Stomach (tissue), 19 donors: ENCODE measurements at places on chromosomes 4 and X. TPM values are rescaled to one million over a fixed set of nuclear protein-coding genes. Genes with fewer than 3 reads are reported as not detected.

Gene RAI2
- 3.7 TPM for total RNA-seq

DNA sequence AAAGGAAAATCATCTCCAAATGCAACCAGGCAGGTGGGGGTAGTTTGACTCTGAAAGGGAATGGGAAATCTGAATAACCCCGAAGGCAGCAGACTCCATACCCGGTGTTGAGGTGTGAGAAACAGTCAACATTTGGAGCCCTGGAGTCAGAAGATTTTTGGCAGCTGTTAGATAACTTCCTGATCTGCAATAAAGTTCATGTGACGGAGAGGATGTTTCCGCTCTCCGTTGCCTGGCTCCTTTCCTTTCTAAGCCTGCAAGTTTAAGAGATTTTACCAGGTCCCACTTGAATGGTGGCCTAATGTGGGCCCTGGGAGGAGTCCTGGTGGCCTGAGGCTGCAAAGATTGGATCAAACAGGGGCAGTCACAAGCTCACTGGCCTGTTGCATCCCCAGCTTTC is 27.7 kb downstream of the HAND2 start:
- DNase-seq: no peak

DNA sequence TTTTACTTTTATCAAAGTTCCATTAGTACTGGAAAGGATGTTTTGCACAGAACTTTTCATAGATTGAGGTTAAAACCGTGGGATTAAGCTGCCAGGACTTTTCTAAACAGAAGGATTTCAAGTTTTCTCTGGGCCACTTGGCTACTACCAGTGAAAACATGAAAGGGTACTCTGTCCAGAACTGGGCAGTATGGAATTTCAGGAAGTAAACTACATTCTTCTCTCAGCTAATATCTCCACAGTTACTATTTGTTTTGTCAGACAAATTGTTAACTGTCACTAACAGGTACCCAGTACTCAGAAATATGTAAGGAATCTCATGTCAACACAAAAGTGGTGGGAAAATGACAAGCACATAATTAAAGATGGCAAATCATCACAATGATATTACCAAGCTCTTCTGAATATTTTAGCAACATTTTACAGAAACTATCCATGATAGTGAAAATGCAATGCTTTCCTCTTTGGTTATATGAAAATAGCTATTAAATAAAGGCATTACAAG is 454.4 kb downstream of the C4orf33 start:
- peak; percentile 2 for DNase-seq

DNA sequence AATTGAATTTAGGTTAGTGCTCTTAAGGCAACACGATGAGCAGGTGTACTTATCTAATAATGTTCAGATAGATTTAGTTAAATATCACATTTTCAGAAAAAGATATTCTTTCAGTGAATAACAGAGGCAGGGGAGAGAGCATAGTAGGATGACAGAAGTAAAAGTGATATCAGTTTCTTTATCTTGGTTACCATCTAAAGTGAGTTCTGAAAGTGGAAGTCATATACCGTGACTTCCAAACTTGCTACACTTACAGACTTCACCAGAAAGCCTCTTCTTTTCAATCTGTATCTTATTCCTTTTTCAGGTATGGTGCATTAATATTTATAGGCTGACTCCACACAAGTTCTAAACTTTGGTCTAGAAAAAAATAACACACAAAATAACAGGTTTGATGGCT is 124.9 kb downstream of the POU4F2 start:
- DNase-seq: no peak

DNA sequence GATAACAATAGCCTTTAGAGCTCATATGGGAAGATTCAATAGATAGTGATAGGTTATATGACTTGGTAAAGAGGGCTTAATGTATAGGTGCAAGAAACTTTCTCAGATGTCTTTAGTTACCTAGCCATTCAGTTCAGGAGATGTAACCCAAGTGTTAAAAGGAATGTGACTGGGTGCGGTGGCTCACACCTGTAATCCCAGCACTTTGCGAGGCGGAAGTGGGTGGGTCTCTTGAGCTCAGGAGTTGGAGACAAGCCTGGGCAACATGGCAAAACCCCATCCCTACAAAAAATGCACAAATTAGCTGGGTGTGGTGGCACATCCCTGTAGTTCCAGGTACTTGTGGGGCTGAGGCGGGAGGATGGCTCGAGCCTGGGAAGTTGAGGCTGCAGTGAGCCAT is 7.9 kb downstream of the TET2 start:
- no peak for DNase-seq

DNA sequence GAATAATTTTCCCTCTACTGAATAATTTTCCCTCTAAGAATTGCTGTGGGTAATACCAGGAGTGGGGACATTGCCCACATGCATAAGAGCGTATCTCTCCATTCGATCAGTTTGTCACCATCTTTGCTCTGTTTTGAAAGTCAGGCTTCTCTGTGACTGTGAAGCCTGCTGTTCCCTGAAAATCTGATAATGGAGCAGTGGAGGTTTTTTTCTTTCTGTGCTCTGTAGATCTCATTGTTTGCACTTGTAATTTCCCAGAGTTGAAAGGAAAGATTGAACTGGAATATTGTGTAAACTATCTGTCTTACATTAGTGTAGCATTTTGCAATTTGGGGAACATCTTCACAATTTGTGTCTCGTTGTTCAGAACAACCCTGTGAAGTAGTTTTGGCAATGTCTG is 4.3 kb downstream of the ZXDB start:
- DNase-seq: no peak

DNA sequence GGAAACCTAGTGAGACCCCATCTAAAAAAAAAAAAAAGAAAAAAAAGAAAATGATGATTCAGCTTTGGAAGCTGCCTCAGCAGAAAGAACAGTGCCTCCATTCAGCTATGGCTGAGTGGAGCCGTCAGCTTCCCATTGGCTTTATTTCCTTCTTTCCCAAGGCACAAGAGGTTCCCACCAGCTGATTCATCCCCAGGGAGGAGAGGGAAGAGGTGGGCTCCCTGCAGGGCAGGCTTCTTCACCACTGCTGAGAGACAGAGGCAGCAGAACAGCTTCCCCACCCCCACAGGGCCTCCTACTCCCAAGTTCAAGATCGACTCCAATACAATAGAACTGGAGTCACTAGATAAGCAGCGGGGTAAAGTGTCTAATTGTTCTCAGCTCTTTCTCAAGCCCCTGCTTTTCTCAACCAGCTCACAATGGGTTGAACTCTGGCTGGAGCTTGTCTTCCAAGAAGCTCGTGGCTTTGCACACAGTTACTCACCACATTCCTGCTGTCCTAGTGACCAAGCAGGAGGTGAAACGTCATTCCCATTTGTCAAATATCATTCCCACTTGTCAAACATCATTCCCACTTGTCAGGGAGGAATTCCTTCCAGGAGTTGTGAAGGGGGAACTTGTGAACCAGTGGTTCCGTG is 47.8 kb downstream of the FHDC1 start:
- no peak for DNase-seq

DNA sequence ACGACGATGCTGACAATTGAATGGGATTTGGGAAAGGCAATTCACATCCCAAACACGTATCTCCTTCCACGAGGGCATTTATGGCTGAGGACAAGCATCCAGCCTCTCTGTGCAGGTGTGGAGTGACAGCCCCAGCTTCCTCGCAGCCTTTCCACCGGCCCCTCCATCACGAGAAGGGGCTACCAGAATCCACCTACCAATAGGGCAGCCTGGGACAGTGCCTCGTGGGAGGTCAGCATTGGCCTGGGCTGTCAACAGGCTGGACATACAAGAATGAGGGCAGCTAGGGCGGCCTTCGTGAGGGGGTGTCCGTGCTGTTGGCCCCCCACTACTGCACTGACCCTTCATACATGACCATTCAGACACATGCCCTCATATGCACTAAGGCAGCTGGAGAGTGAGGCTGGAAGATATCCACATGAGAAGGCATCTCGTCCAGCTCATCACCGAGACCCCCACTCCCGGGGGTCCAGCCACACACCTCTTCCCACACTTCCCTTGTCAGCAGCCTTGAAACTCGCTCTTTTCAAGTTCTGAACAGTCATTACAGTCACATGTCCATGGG is 81.0 kb upstream of the ADRA2C start:
- DNase-seq: no peak

DNA sequence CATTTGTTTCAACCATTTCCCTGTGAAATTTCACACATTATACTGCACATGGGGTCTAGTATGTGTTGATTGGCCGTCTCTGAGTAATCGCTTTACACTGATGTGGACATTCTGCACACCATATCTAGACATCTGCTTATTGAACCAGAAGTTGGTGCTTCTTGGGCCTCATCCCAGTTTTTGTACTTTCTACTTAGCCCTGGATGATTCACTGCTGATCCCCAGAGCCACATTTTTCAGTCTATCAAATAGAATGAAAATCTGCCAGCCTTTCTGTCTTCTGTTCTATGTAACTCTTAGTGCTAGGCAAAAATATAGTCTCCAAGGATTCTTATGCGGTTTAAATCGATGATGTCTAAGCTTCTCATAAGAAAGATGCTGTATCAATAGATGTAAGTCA is 40.5 kb upstream of the RELL1 start:
- DNase-seq: no peak
